ENCODE measurements at places on chromosomes 11 and 22. TPM values are rescaled to one million over a fixed set of nuclear protein-coding genes. Genes with fewer than 3 reads are reported as not detected.

The APOL5 gene
- total RNA-seq, result not detected

The OR52E2 gene
- total RNA-seq, result not detected

The CASP5 gene
- not detected for total RNA-seq

The C11orf97 gene
- not detected for total RNA-seq

The C11orf42 gene
- not detected for total RNA-seq
